ENCODE measurements at places on chromosomes 7 and 10.

- no peak for DNase-seq
Measured at GRCh38 chr10:78339251-78339650, 305.6 kb downstream of the RPS24 start.

GRCh38 chr10:48948470-48949037 is 8.9 kb upstream of the LRRC18 start:
- no peak for DNase-seq

DNA sequence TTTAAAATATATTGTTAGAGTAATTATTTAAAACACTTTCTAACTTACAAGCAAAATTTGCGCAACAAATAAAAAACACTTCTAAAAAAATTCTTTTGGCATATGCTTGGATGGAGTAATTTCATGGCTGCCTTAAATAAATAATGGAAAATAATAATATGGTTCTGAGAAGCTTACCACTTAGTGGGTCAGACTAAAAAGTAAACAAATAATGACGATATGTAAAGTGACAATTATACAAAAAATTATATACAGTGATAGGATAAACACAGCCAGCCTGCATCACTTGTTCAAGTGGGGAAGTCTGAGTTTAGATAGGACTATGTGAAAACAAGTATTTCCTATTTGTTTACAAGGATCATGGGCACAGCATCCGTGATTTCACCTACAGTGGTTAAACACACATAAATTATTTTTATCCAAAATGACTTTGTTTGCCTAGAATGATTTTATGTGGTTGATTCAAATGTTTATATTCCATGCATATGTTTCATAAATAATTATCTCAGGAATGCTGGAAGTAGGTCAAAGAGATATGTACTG is 141.7 kb upstream of the SEMA3D start:
- DNase-seq = no peak

- no peak for DNase-seq
Measured at GRCh38 chr7:151513133-151513532, 6.6 kb downstream of the RHEB start.

DNA sequence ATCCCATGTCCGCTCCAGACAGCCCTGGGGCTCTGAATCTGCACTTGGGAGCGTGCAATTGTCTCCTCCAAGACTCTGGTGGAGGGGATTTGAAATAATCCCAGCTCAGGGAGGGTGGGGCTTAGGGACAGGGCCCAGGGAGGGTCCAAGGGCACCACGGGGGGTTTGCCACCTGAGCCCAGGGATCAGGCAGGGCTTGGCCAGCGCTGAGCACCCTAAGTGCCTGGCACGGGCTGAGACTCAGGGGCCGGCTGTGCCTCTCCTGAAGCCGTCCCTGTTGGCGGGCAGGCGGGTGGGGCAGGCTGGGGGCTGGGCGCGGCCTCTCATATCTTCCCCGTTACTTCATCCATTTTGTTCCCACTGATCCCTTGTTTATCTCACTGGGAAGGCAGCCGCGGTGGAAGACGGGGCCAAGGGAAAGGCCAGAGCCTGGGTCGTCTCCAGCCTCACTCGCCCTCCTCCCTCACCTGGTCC is 41.8 kb upstream of the ELN start:
- no peak for DNase-seq
